H7 (cell line): ENCODE measurements at places on chromosomes 1 and 21. TPM values are rescaled to one million over a fixed set of nuclear protein-coding genes. Genes with fewer than 3 reads are reported as not detected.

Gene ESPN
- 8.7 and 9.3 TPM in 2 replicates for total RNA-seq

Gene UBXN10
- 0.73 and 1.4 TPM in 2 replicates for total RNA-seq

Gene ANKRD45
- total RNA-seq, result 0.45 and 0.55 TPM in 2 replicates

Gene CLCNKB
- 2.4 and 2.8 TPM in 2 replicates for total RNA-seq

Gene SDHB
- 225 and 238 TPM in 2 replicates for total RNA-seq

Gene TEX38
- not detected in 2 replicates for total RNA-seq

Gene OR2T29
- not detected in 2 replicates for total RNA-seq

Gene COA6
- total RNA-seq, result 56.5 and 66.0 TPM in 2 replicates
